ENCODE measurements at places on chromosomes 16 and 17.

GRCh38 chr16:69112285-69113129, 7.1 kb downstream of the HAS3 start:
- peak; percentile 50 for DNase-seq

DNA sequence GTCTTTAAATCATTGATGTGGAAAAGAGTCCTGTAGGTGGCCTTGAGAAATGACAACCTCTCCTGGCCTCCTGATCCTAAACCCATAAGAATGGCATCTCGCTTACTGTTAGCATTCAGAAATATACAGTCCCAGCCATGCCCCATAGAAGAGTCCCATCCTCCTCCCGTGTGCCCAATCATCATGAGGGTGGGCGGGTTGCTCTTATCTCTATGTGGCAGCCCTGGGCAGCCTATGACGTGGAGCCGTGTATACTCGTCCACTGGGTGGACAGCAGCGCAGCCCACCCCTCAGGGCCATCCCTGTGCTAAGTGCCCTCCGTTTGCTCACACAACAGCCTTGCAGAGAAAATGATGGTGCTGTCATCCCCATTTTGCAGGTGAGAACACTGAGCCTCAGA, 105.3 kb downstream of the AMFR start:
- no peak for DNase-seq

- peak; percentile 12 for DNase-seq
Observed at GRCh38 chr16:84423416-84423837, 55.1 kb downstream of the ATP2C2 start.

- DNase-seq, result no peak
Observed at GRCh38 chr17:45111850-45112249, 20.5 kb downstream of the PLCD3 start.

- no peak for DNase-seq
Observed at GRCh38 chr16:11743308-11744074, 834 bp upstream of the TXNDC11 start.

DNA sequence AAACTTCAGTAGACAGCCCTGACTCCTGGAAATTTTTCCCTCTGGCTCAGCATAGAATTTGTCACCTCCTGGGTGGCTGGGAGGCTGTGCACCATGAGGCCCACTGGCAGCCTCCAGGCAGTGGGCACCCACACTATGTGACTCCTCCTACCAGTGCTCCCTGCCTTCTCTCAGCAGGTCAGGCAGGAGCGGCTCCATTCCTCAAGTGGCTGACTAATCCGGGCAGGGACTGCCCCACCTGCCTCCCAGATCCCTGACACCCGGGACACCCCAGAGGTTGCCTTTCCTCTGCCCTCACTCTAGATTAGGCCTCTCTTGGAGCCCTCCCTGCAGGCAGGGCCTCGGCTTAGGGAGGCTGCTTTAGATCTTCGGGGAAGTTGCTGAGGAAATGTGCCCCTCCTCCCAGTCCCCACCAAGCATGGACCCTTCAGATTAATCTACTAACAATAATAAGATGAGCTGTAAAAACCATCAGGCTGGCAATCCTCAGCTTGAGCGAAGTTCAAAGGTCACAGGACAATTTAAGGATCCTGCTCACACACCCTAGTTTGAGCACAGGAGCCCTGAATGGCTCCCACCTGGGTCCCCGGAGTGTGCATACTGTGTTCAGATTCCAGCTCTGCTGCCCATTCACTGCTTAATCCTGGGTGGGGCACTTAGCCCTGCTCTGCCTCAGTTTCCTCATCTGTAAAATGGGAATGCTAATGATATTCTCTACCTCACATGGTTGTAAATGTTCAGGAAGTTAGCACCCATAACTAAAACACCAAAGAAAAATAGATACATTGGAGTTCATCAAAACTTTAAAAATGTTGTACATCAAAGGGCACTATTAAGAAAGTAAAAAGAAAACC, 10.0 kb upstream of the MYCBPAP start:
- no peak for DNase-seq

DNA sequence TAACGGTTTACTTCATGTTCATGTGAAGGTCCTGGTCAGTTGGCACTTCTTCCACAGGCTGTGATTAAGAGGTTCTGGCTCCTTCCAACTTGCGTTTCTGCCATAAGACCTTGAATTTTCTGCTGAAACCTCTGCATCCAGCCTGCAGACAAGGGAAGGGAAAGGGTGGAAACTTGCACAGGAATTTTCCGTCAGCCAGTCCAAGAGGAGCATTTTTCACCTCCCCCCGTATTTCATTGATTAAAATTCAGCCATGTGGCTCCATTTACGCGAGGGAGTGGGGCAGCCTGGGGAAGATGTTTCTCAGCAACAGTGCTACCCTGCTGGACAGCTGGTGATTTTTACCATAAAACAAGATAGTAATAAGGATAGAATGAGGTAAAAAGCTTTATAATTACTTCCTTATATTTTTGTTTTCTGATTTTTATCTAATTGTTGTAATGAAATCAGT, 101.5 kb upstream of the SMIM36 start:
- no peak for DNase-seq

DNA sequence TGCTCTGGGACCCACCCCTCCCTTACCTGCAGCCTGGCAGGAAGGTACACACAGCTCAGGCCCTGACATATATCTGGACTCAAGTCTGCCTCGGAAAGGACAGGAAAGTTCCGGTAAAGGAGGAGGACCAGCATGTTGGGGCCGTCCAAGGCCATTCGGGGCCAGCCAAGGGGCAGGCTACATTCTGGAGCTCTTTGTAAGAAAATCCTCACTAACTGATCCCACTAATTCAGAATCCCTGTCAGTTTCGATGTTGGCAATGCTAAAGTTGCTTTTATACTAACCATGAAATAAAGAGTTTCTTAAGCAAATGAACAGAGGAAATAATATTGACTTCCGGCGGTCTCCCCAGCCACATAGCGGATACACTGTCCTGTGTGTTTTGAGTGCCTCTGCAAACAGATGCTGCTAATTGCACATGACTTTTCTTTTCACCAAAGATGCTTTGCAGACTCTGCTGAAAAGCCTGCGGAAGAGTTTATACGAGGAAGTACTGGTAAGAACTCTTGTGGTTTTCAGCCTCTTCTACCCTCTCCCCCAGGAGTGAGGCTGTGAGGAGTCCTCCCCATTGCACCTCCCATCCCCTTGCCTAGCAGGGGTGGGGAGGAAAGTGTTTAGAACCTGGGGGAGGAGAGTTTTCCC, 54.8 kb downstream of the PLXDC1 start:
- DNase-seq, result no peak

DNA sequence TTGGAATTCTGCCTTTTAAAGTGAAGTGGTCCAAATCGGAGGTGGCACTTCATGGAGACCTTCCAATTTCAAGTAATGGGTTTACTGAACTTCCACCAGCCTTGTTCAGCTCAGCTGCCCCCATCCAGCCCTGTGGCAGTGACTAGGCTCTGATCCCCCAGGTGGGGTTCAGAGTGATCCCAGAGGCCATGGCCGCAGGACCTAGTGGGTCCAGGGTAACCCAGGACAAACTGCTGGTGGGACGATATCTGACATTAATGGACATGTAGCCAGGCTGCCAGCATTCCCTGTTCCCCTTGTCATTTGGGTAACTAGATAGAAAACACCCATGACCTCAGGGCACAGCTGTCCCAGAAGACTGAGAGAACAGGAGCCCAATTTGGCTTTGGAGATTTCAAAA, 209.9 kb downstream of the GSG1L start:
- DNase-seq, result no peak

- DNase-seq, result no peak
Observed at GRCh38 chr16:21663889-21664647, at the start of gene OTOA. Gene OTOA (plus strand): TSS chr16:21663968. CDS start chr16:21678515, 14,547 bp downstream.

DNA sequence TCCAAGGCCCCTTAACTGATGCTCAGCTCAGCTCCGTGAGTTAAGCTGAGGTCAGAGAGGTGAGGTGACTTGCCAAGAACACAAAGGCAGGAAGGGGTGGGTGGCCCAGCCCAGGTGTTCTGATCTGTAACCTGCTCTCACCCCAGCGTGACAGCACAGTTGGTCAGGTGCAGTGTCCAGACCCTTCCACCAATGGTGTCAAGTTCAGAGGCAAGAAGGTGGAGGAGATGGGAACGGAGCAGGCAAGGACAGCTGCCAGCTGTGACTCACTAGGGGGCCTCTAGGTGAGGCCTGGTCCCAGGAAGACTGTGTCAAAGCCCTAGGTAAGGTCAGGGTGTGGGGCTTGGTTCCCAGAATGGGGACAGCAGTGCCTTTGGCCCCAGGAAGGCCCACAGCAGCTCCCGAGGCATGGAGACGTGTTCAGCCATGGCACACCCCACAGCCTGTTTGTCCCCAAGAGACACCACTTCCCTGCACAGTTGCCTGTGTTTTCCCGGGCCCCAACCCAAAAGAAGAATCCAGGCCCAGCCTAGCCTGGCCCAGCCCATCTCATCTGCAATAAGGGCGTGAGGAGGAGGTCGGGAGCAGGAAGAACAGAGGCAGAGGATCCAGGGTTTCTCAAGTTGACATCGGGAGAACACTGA, 7.2 kb downstream of the WFIKKN2 start:
- no peak for DNase-seq

- no peak for DNase-seq
Observed at GRCh38 chr16:27455700-27456099, 53.7 kb downstream of the IL21R start.

DNA sequence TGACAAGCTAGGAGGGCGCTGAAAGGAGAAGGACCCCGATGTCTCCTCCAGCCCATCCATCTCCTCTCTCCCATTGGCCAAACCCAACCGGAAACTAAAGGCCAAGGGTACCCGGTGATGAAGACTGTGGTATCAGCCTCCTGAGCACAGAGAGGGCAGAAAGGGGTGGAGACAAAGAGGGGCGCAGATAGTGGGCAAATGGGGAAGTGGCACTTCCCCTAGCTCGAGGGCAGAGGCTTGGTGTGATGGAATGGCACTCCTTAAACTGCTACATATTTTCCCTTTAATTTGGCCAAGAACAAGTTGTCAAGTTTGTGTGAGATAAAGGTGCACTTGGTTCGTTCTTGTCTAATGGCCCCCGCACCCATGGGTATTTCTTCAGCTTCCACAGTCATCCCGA, 27.8 kb downstream of the IL4R start:
- DNase-seq, result no peak

DNA sequence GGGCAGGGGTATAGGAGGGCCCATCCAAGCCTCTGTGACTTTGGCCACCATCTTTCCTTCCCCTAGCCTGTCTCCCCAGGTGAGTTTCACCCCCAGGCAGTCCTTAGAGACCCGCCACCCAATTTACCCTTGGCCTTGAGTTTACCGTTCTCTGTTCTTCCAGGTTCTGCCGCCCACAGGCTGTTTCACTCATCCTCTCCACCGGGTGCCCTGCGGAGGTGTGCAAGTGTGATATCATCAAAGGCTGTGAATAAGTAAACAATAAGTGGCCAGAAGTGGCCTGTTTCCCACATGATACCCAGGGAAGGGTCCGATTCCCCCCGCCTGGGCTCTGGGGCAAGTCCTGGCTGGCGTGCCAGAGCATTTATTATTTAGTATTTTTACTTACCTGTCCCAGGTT, 15.1 kb upstream of the TLCD3B start:
- DNase-seq, result no peak
